ENCODE measurements at places on chromosomes 13 and 19.

DNA sequence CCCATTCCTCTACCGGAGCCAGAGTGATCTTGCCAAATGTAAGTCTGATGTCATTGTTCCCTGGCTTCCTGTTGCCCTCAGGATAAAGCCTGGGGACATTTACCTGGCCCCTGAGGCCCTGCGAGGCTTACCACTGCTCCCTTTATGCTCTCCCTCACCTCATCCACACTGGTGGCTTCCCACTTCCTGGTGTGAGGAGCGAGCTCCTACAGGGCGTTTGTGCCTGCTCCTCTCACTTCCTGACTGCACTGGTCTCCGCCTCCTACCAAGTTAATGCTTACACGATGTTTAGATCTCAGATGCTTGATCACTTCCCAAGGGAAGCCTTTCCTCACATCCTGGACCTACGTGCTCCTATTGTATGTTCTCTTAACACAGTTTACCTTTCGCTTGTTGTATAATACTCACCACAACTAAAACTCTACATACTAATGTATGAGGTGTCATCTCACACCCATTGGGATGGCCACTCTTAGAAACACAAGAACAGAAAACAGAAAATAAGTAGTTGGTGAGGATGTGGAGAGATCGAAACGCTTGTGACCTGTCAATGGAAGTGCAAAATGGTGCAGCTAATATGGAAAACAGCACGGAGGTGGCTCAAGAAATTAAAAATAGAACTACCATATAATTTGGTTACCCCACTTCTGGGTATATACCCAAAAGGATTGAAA is 177.6 kb downstream of the SHISA2 start:
- no peak for DNase-seq

DNA sequence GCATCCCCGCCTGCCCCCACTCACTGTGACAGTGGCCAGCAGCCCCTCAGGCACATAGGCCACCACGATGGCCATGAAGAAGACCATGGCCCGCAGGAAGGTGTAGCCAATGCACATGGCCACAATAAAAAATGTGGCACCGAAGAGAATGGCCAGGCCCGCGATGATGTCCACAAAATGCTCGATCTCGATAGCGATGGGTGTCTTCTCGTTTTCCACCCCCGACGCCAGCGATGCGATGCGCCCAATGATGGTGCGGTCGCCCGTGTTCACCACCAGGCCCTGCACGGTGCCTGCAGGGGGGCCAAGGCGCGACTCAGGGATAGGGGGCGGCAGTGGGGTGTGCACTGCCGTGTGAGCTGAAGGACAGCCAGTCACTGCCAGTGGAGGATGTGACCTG is 3.7 kb downstream of the ATP4A start:
- no peak for DNase-seq

DNA sequence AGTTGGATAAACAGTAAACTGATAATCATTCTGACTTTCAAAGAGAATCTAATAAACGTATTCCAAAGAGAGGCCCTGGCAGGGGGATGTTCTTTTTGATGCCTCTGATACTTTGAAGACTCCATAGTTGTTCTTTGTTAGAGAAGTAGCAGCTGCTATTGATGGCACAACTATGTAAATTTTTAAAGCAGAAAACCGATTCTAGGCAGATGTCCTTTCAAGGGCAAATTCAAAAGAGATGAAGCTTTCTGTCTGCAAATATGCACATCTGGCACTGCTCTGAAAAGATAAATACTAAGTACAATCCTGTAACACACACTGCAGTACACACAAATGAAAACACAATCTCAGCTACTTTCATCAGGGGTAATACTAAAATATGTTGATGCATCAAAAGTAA is 250.1 kb downstream of the VWA8 start:
- DNase-seq = no peak

DNA sequence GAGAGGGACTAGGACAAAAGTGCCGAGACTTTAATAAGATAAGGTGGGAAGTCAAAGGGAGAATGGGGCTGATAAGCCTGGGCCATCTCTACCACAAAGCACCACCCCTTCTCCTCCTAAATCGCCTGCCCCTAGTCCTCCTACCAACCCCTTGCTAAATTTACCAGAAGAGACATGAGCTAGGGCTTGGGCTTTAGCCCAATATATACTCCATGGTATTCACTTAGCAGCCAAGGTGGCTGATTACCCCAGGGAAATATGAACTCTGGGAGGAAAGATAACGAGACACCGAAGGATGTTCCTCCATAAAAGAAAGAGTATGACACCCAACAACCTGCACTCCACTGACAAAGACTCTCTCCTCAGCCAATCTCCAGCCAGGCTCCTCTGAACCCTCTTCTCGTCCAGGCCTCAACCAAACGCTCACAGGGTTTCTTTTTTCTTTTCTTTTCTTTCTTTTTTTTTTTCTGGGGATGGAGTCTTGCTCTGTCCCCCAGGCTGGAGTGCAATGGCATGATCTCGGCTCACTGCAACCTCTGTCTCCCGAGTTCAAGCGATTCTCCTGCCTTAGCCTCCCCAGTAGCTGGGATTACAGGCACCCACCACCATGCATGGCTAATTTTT is 610.2 kb downstream of the UQCRFS1 start:
- no peak for DNase-seq

DNA sequence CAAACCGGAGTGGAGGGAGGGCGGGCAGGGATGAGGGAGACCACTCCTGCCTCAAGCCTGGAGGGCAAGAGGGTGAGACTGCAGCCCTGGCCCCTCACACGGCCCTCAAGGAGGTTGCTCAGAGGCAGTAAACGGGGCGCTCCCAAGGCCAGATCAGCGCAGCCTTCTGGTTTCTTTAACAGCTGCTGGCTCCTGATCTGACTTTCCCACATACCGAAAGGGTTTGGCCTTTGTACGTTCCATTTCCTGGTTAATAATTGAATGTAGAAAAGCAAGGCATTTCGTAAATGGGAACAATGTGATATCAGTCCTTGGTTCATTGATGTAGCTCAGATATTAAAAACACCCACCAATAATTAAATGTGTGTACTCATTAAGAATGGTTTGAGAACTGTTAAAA is 71.5 kb downstream of the GGACT start:
- no peak for DNase-seq

- no peak for DNase-seq
Observed at GRCh38 chr13:32135655-32136054, 104.1 kb downstream of the FRY start.

- no peak for DNase-seq
Observed at GRCh38 chr13:51213173-51213728, 8.9 kb upstream of the FAM124A start.
